ENCODE measurements at places on chromosomes 2 and 18.

DNA sequence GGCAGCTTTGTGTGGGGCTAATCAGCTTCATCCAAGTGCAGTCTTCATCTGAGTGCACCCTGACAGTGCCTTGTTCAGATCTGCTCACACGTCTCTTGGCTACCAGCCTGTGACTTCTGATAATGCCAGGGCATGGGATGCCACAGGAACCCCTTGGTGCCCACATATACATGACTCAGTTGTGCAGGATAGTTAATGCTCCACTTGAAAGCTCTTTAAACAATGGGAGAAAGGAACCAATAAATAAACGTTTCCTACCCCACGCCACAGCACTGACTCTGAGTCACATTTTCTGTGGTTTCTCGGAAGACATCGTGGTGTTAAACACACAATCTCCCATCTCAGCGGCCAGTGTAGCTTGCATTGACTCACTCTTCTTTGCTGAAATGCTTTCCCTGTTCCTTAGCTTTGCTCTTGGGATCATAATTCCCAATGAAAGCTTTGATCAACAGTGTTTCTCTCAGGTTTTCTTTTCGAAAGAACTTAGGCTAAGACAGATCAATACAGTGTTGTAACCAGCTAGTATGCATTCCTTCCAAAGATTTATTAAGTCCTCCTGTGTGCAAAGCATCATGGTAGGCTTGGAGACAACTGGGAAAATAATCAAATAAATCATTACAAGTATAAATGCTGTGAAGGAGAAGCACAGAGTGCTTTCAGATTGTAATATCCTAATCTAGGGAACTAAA lies 142.0 kb downstream of the COPS8 start:
- peak; percentile 93 for DNase-seq

DNA sequence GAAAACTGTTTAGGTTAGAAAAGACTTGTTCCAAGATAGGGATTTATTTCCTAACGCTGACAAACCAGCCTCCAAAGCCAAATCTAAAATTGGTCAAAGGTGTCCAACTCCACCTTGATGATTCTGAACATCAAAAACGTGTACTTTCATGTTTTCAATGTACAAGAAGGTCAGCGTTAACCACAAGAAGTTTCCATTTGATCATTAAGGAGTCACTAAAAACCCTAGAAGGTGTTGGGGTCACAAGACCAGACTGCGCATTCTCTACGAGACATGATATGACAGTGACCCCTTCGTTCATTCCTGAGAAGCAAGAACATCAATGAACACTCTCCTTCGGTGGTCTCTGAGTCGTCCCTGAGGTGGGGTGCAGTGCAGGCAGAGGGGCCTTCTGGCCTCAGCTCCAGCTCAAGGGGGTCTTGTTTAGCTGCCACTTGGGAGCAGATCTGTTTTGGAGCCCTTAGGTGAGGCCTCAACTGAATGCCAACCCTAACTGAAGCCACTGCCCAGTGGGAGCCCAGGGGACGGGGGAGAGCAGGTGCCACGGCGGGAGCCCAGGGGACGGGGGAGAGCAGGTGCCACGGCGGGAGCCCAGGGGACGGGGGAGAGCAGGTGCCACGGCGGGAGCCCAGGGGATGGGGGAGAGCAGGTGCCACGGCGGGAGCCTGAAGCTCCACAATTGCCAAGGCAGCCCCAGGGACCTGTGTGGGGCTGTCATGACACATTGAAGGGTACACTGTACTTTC lies 55.2 kb downstream of the PARD6G start:
- DNase-seq = no peak

DNA sequence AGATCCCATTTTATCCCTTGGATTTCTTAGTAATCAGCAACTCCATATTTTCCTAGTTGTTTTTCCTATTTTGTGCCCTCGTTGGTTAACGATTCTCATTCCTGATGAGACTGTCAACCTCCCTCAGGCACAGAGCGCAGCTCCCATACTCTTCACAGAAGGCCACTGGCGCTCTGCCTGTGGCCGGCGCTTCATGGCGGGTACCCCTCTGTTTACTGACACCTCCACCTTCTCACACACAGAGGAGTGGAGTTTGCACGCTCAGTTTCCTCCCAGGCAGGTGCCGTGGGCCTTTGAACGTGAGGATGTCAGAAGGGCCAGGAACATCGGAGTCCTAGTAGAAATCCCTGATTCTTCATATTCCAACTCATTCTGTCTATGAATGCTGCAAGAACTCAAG lies 139.0 kb downstream of the MBP start:
- no peak for DNase-seq

DNA sequence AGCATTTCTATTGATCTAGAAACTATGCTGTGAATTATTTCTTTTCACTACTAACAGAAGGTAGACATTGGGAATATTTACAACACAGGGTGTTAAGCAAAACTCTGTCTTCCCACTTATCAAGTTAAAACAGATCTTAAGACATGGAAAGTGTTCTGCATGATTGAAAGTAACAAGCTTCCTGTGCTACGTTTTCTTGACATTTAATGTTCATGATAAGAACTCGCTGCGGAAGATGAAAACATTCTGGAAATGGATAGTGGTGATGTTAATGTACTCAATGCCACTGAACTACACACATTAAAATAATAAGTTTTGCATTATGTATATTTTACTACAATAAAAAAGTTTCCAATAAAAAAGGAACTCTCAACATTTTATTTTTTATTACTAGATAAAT lies 74.4 kb upstream of the SCN7A start:
- no peak for DNase-seq

DNA sequence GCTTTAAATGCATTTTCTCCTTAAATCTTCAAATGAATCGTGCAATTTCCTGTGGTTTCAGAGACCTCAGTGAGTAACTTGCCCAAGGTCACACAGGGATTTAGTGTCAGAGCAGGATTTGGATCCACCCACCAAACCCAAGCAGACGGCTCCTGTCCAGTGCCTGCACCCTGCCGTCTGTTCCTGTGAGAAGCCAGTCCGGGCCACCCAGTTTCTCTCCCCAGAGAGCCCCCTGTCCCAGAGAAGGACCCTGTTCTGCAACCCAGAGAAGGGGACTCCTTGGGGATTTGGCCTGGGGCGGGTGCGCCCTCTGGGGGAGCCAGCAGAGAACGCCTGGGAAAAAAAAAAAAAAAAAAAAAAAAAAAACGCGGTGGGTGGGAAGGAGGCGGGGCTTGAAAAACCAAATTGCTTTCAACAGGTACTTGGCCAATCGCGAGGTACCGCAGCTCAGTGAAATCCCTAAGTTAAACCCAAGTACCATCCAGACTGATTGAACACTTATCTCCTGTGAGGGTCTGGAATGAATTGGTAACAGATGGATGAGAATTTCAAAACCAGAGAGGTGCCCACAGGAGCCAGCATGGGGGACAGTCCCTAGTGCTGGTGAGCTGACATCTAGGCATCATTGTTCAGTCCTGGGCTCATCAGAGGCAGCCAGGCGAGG lies 30.9 kb upstream of the REEP1 start:
- peak; percentile 48 for DNase-seq

- DNase-seq = no peak
Observed at GRCh38 chr2:235006986-235007385, 55.2 kb downstream of the SH3BP4 start.

- no peak for DNase-seq
Observed at GRCh38 chr2:212644195-212644837, 105.7 kb upstream of the ERBB4 start.

- DNase-seq = peak; percentile 45
Observed at GRCh38 chr2:20313659-20314058, 37.0 kb downstream of the PUM2 start.

- no peak for DNase-seq
Observed at GRCh38 chr2:7910752-7911151, 771.1 kb upstream of the ID2 start.

- no peak for DNase-seq
Observed at GRCh38 chr2:197077336-197077735, 150.8 kb upstream of the PGAP1 start.

DNA sequence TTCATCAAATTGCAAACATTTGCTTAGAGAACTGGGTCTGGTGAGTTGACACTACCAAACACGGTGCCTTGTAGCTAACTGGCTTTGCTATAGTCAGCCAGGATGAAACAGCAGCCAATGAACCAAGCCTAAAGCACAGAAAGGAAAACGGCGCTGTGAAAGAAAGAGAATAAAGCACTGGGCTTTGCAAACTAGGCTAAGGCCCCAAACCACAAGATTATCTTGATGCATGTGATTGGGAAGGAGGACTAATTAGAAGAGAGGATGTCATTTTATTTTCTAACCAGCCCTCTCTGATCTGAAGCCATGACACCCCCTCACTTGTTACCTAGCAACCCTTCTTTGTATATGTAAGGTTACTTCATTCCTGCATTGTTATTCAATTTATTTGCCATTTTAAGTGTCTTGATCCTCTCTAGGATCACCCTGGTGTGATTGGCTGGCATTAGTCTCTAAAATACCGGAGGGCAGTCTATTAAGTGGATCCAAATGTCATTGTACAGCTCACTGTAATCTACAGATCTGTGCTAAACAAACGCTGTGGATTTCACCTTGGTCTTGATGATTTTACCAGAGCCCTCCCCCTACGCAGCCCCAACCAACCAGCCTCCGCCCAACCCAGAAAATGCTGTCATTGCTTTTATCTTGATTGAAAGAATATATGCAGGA lies 395.4 kb upstream of the ACVR2A start:
- DNase-seq = no peak

DNA sequence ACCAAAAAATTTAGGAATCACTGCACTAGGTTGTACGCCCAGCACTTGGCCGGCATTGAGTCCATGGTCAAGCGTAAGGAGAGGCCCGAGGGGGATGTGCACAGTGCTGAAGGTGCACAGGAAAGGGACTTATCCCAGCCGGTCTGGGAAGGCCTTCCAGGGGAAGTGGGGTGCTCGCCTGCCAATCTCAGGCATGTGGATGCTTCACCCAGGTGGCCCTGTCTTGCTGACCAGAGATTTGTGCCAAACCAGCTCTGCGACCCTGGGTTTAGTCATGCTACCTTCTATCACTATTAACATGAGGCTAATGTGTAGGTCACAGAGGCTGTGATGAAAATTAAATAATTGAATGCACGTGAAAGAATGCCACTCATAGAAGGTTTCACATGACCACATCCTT lies 1.7 kb upstream of the ITM2C start:
- DNase-seq = no peak

- peak; percentile 79 for DNase-seq
Observed at GRCh38 chr2:42618972-42619371, 50.5 kb downstream of the MTA3 start.

- DNase-seq = no peak
Observed at GRCh38 chr2:112942654-112943002, 31.7 kb downstream of the IL37 start.

DNA sequence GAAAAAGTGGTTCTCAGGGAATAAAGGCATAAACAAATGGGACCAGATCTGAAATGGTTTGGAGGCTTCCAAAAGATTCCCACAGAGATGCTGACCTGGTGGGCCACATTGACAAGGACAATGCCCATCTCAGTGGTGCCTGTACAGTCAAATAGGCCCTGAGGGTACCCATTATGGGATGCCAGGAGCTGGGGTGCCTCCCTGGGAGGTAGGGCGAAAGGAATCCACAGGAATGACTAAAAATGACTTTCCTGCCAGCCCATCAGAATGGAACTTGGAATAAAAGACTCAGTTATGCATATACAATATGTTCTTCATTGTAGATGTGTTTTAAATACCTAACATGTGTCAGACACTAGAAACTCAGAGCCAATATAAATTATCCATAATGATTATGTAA lies 248.5 kb downstream of the RNF144A start:
- peak; percentile 5 for DNase-seq

GRCh38 chr18:79779021-79779699 lies 18.6 kb upstream of the KCNG2 start:
- DNase-seq = no peak

GRCh38 chr2:88212251-88212790 lies 42.2 kb downstream of the THNSL2 start:
- no peak for DNase-seq

GRCh38 chr2:159119652-159120257 lies 151.3 kb downstream of the TANC1 start:
- no peak for DNase-seq

GRCh38 chr2:106062627-106063026 lies 131.5 kb downstream of the UXS1 start:
- no peak for DNase-seq

- no peak for DNase-seq
Observed at GRCh38 chr2:214328941-214329340, 81.9 kb upstream of the VWC2L start.

Data from EL (cell line).